ENCODE measurements at places on chromosomes 13 and 19. TPM values are rescaled to one million over a fixed set of nuclear protein-coding genes. Genes with fewer than 3 reads are reported as not detected.

The SIGLEC7 gene
- total RNA-seq: 0.47 TPM

The CERS1 gene
- total RNA-seq: 1.4 TPM

The MATK gene
- total RNA-seq: 0.14 TPM

The CRYL1 gene
- 20.5 TPM for total RNA-seq

The CHERP gene
- total RNA-seq: 19.3 TPM

The ZNF665 gene
- total RNA-seq: 1.6 TPM

The WDR87 gene
- total RNA-seq: not detected

The PCDH17 gene
- 3.1 TPM for total RNA-seq

DNA sequence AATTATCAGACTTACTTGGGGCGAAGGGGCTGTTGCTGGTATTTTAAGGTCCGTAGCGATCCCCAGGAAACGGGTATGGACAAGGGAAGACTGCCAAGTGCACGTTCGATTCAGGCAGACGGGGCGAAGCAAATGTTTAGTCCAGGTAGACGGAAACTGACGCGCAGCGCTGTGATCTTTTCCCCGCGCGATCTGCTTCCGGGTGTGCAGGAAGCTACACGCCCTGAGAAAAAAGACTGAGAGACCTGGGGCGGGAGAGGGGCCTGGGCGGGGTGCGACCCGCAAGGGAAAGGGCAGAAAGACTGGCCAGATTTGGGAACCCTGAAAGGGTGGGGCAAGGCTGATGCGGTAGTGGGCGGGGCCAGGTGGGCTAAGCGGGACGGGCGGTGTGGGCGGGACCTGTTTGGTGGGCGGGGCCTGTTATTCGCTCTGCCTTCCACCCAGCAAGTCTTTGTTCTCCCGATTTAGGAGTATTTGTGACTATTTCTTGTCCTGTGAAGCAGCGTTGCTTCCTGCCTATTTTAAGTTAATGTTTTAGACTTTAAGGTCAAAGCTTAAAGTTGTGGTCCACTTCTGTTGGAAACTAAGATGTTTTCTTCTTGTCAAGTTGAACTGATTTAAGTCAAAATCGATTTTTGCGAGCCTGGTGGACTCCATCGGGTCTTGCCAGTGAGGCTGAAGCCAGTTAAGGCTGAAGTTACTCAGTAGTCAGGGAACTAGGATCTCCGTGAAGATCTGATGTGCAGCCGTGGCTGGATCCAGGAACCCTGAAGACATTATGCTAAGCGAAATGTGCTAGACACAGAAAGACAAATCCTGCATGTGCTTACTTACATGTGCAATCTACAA lies at the start of gene ZNF836:
TSS of gene ZNF836 (minus strand) at position 301 of the 849 bp plus-strand sequence. CDS start 3,549 bp downstream, outside the sequence.
- peaks cover 25% of the 10 kb centered on the region for H3K36me3 ChIP-seq
- peak within 1 kb of the TSS; percentile 95 for H3K4me3 ChIP-seq
- DNase-seq: peak; percentile 92
- H3K27ac ChIP-seq: peak within 1 kb of the TSS; percentile 89

DNA sequence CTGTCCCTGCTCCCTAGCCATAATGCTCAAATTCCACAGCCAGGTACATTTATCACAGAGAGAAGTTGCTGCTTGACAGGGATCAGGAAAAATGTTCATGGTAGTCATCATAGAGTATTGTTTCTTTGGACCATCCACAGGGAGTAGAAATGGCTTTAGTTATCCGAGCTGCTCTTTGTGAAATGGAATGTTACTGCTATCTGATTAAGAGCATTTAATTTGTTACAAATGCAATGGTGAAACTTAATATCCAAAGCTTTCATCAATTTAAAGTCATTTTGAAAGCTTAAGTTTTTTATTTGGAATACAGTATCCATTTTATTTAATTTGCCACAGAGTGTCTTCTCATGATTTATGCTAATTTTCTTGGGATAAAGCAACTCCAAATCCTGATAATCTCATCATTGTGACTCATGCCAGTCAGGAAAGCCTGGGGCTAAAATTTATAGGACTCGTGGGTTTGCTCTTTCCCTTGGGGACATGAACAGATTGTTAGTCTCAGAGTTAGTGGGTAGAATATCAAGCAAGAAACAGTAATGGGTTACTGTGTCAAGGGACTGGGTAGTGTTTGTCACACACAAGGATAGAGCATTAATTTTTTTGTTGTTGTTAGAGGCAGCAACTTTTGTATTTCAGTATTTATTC lies 59.8 kb downstream of the SCEL start:
- H3K27ac ChIP-seq: no peak overlapping the region
- H3K27me3 ChIP-seq: peaks cover 28% of the 10 kb centered on the region
- H3K4me1 ChIP-seq: no peaks in the 10 kb centered on the region
- no peaks in the 10 kb centered on the region for H3K36me3 ChIP-seq
- DNase-seq: no peak

DNA sequence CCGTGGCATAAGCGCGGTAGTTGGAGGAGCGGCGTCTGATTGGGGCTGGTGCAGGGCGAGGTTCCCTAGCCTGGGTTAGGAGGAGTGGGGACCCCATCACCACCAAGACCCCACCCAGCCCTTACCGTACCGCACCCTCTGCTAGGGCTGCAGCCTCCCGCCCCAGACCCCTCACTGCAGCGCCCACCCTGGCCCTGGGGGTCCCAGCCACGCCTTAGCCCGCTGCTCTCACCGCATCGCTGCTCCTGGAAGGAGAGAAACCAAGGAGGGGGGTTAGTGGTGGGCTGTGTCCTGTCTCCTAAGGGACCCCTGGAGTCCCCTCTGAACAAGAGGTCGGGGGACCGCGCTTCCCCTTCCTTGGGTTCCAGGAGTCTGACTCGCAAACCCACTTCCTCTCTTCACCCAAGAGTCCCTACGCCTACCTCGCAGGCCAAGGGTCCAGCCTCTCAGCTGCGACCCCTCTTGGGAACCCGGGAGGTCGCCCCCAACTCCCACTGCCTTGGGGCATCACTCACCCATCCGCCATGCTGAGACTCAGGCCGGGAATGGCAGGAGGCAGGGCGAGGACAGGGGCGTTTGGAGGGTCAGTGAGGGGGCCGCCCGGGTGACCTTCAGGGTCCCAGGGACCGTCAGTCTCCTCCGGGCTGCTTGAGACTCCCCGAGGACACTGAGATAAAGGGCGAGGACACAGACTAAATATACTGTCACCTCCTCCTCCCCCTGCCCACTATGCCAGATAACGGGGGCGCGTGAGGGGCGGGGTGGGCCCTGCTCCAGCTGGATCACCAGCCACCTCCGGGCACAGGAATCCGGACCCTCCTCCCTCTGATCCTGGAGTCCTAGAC lies at the start of gene TNNI3:
TSS of gene TNNI3 (minus strand) at position 669 of the 845 bp plus-strand sequence. CDS start at position 526, 143 bp downstream.
- peaks cover 60% of the 10 kb centered on the region for H3K4me1 ChIP-seq
- H3K4me3 ChIP-seq: peak within 1 kb of the TSS; percentile 77
- H3K27ac ChIP-seq: peak within 1 kb of the TSS; percentile 95
- DNase-seq: peak; percentile 77
- peaks cover 32% of the 10 kb centered on the region for H3K36me3 ChIP-seq

- no peaks in the 10 kb centered on the region for H3K36me3 ChIP-seq
- H3K4me3 ChIP-seq: no peak overlapping the region
- no peaks in the 10 kb centered on the region for H3K4me1 ChIP-seq
Observed at GRCh38 chr19:34556488-34556887, 74.9 kb downstream of the WTIP start.

- no peak for DNase-seq
- H3K27me3 ChIP-seq: no peaks in the 10 kb centered on the region
- peak overlapping the region; percentile 43 for H3K27ac ChIP-seq
- peaks cover 44% of the 10 kb centered on the region for H3K4me1 ChIP-seq
- no peaks in the 10 kb centered on the region for H3K36me3 ChIP-seq
Observed at GRCh38 chr19:16319481-16319880, 5.1 kb upstream of the KLF2 start.

DNA sequence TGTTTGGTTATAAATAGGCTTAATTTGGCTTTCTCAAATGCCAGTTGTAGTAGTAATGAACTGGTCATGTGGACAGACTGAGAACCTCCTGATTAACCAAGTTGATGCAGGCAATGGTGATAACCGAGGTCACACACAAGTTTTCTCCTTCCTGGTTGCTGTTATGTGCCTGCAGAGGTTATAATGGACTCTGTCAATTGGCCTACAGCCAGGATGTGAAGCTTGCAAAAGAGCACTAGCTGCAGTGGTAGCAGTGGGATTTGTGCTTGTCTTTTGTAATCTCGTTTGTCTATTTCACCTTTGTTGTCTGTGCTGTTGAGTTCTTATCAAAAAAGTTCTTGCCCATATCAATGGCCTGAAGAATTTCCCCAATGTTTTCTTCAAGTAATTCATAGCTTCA lies 20.6 kb downstream of the OR10H3 start:
- no peaks in the 10 kb centered on the region for H3K4me1 ChIP-seq
- DNase-seq: no peak
- no peaks in the 10 kb centered on the region for H3K36me3 ChIP-seq

DNA sequence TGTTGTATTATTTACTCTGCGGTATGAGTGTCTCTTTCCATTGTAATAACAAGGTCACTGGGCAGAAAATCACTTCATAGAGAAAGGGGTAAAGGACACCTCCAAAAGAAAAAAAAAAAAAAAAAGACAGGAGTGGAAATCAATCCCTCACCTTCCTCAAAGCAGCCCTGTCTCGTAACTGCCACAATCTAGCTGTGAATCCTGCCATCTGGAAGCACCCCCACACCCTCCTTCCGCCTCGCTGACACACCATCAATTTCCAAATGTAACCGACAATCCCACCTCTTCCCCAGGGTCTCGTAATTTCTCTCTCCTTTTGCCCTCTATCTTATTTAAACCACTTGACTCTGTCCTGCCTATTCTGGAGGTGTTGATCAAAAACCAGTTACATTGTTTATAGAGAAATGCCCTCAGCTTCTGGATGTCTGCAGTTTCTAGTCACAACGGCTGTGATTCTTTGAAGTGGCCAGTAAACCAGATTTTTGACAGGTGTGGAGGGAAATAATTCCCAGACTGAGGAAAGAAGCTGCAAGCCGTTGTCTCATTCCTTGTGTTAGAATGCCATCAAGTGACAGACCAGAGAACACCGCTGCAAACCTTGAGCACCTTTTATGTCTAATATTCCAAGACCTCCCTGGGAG lies 9.1 kb upstream of the POP4 start:
- H3K27ac ChIP-seq: no peak overlapping the region
- H3K4me3 ChIP-seq: no peak overlapping the region
- no peaks in the 10 kb centered on the region for H3K4me1 ChIP-seq
- H3K27me3 ChIP-seq: peaks cover 64% of the 10 kb centered on the region
- DNase-seq: no peak

- no peak overlapping the region for H3K27ac ChIP-seq
- H3K36me3 ChIP-seq: no peaks in the 10 kb centered on the region
- H3K4me1 ChIP-seq: no peaks in the 10 kb centered on the region
Observed at GRCh38 chr13:80649274-80649673, 308.3 kb upstream of the SPRY2 start.

DNA sequence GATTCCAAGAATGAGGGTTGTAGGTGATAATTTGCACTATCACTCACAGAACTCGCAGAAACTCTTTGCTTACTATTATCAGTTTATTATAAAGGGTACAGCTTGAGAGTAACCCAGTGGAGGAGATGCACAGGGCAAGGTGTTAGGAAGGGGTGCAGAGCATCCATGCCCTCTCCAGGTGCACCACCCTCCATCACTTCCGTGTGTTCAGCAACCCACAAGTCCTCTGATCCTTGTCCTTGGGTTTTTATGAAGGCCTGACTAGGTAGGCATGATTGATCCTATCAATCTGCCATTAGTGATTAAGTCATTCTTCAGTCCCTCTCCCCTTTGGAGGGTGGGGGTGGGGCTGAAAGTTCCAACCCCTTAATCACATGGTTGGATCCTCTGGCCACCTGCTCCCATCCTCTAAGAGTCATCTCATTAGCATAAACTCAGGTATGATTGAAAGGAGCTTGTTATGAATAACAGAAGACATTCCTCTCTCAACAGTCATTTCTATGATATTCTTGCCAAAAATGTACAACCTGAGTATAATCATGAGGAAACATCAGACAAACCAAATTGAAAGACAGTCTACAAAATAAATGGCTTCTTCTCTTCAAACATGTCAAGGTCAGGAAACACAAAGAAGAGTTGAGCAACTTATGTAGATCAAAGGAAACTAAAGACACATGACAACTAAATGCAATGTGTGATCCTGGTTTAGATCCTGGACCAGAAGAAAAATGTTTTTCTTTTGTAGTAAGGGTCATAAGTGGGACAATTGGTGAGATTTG lies 225.4 kb downstream of the PCCA start:
- H3K4me1 ChIP-seq: no peaks in the 10 kb centered on the region
- no peak overlapping the region for H3K4me3 ChIP-seq
- no peak for DNase-seq
- no peak overlapping the region for H3K27ac ChIP-seq
- H3K27me3 ChIP-seq: no peaks in the 10 kb centered on the region

- peaks cover 50% of the 10 kb centered on the region for H3K4me1 ChIP-seq
- peak overlapping the region; percentile 63 for H3K27ac ChIP-seq
- no peak overlapping the region for H3K4me3 ChIP-seq
- DNase-seq: no peak
- H3K27me3 ChIP-seq: no peaks in the 10 kb centered on the region
Observed at GRCh38 chr13:48431431-48431830, 18.5 kb upstream of the LPAR6 start.

DNA sequence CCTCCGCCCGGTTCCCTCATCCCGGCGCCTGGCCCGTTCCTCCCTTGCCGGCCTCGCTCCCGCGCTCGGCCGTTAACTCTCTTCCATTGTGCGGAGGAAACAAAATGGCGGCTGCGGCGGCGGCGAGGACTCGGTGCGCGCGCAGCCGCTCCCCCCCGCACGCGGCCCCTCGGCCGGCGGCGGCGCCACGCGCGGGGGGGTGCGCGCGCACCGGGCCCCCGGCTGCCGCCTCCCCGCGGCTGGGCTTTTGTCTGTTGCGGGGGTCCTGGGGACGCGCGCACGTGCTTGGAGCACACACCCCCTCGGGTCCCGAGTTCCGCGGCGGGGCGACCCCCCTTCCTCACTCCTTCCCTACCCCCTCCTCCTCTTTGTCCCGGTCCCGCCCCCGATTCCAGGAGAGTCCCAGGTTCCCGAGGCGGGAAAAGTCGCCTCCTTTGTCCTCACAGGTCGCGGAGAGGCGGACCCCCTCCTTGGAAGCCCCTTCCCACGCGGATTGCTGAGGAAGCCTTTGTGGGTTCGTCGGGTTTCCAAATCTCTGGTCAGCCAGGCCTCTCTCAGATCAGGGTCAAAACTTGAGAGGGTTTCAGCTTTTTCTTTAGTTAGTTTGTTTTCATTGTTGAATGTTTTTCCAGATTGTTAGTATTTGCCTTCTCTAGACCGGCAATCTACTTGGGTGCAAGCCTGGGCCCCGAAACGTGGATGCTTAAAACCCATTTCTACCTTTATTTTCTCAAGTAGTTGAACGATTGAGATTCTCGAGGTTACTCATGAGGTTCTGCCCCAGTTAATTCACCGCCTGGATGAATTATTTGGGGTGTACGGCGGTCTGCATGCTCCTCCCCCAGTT lies 687 bp downstream of the ILF3 start:
- H3K4me3 ChIP-seq: peak overlapping the region; percentile 99
- DNase-seq: peak; percentile 47
- no peaks in the 10 kb centered on the region for H3K27me3 ChIP-seq
- peaks cover 64% of the 10 kb centered on the region for H3K4me1 ChIP-seq
- H3K36me3 ChIP-seq: no peaks in the 10 kb centered on the region
- peak overlapping the region; percentile 97 for H3K27ac ChIP-seq

GRCh38 chr13:60261432-60262351 lies 98.0 kb upstream of the DIAPH3 start:
- no peaks in the 10 kb centered on the region for H3K4me1 ChIP-seq
- no peak for DNase-seq
- H3K36me3 ChIP-seq: no peaks in the 10 kb centered on the region
- H3K27me3 ChIP-seq: peaks cover 28% of the 10 kb centered on the region
- H3K27ac ChIP-seq: no peak overlapping the region
